ENCODE measurements at places on chromosomes 5 and 9. TPM values are rescaled to one million over a fixed set of nuclear protein-coding genes. Genes with fewer than 3 reads are reported as not detected.

Gene MARVELD2
- polyA plus RNA-seq = 0.88 TPM

Gene DAPK1
- 4.7 TPM for polyA plus RNA-seq

Gene MEIKIN
- polyA plus RNA-seq = not detected

Gene DNM1
- polyA plus RNA-seq = 8.4 TPM

Gene PDE8B
- 2.2 TPM for polyA plus RNA-seq

Gene JAKMIP2
- not detected for polyA plus RNA-seq

Gene ROPN1L
- polyA plus RNA-seq = 0.54 TPM

Gene IL3
- not detected for polyA plus RNA-seq

Gene CNTRL
- polyA plus RNA-seq = 3.6 TPM

Gene GLRA1
- polyA plus RNA-seq = not detected

Gene INSL4
- not detected for polyA plus RNA-seq

Gene EFNA5
- polyA plus RNA-seq = 0.54 TPM

Gene GABRA1
- polyA plus RNA-seq = not detected

Gene BTNL8
- not detected for polyA plus RNA-seq

Gene DMRT3
- polyA plus RNA-seq = not detected

Gene STKLD1
- polyA plus RNA-seq = 0.70 TPM

Gene HAND1
- not detected for polyA plus RNA-seq

Gene NXNL2
- 3.6 TPM for polyA plus RNA-seq

Gene CWC27
- polyA plus RNA-seq = 7.5 TPM

Gene ADGRD2
- polyA plus RNA-seq = not detected

Gene EDIL3
- polyA plus RNA-seq = 13.8 TPM

Gene OR1L1
- not detected for polyA plus RNA-seq

Gene DRD1
- not detected for polyA plus RNA-seq

Gene GDA
- not detected for polyA plus RNA-seq

Gene FRMD3
- 0.15 TPM for polyA plus RNA-seq

Gene TDRD7
- polyA plus RNA-seq = 9.4 TPM

Gene OTP
- polyA plus RNA-seq = not detected

Gene CNOT8
- 38.8 TPM for polyA plus RNA-seq

Gene SYNPO
- 8.4 TPM for polyA plus RNA-seq

Gene CYSRT1
- 0.58 TPM for polyA plus RNA-seq

Gene DMRT2
- polyA plus RNA-seq = not detected

Gene SAPCD2
- polyA plus RNA-seq = 5.1 TPM

Gene KCNIP1
- polyA plus RNA-seq = not detected

Gene KIF4B
- not detected for polyA plus RNA-seq

Gene TMC1
- 1.2 TPM for polyA plus RNA-seq

Gene GDF9
- polyA plus RNA-seq = 0.20 TPM

Gene PPP2R2B
- polyA plus RNA-seq = 0.58 TPM

Gene ACSL6
- polyA plus RNA-seq = not detected

Gene TAF11L10
- polyA plus RNA-seq = not detected
